Activated CD8-positive, alpha-beta memory T cell treated with anti-CD3 and anti-CD28 coated beads for 1 hour (primary cell): ENCODE measurements at places on chromosomes 16 and 17.

GRCh38 chr17:44786551-44787081, 27.8 kb downstream of the ADAM11 start:
- DNase-seq: no peak

- no peak for DNase-seq
These were observed 281.7 kb downstream of the GRIN2A start for GRCh38 chr16:9900576-9900975.

- DNase-seq: no peak
These were observed 17.5 kb downstream of the RAB11FIP3 start for GRCh38 chr16:442976-443375.

DNA sequence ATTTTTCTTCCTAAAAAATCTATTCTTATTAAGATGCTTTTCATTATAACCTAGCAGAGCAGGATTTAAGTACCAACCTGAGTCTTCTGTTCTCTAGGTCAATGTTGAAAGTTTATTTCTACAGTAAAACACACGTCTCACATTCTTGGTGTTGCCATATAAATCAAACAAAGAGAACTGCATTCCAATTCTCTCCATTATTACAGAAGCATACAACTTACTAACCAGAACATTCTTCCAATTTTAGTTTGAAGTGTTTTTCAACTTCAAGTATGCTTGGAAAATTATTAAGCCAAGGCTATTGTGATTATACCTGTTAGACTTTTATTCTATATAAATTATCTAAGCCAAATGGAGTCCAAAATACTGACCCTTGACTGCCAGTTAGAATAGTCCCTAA, 110.4 kb upstream of the PMFBP1 start:
- no peak for DNase-seq

- DNase-seq: no peak
These were observed 199.6 kb downstream of the SHISA9 start for GRCh38 chr16:13100970-13101369.

DNA sequence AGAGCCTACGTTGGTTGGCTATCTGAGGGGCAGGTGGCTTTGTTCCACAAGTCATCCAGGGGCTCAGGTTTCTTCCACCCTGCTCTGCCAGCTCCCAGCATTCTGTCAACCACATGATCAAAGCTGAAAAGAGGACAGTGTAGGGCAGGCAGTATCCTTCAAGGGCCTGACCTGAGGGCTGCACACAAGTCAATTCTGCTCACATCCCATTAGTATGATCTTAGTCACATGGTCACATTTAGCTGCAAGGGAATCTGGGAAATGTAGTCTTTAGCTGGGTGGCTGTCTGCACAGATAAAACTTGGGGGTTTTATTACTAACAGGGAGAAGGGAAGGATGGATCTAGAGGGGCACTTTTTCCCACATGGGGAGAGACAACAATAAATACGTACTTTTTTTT, 97.3 kb downstream of the SALL1 start:
- DNase-seq: no peak

GRCh38 chr17:79812353-79813258, 15.7 kb upstream of the CBX8 start:
- DNase-seq: no peak

- DNase-seq: no peak
These were observed 18.2 kb downstream of the CEP131 start for GRCh38 chr17:81204578-81204977.

DNA sequence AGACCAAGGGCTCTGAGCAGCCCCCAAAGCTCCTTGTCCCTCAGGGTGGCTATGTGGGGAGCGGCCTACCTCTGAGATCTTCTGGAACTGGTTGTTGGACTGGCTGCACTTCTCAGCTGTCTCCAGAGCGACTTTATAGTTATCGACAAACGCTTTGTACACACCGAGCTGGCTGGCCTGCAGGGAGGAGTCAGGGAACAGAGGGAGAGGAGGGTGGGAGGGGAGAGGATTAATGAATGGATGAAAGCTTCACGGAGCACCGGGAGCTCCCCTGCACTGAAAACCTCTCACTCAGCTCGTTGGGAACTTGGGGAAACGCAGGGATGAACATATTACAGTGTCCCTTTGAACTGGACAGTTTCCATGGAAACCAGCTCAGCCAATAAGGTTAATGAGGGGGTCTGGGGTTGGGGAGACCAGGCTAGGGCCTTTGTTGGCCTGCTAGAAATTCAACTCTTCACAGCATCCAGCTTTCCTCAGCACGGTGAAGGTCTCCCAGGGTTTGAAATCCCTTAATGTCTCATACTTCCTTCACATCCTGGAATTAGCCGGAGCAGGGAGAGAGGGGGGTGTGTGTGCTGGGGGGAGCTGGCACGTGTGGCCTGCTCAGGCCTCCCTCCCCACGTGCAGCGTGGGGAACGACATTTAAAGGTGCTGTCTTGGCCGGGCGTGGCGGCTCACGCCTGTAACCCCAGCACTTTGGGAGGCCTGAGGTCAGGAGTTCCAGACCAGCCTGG, 86.7 kb downstream of the TIMM22 start:
- no peak for DNase-seq

DNA sequence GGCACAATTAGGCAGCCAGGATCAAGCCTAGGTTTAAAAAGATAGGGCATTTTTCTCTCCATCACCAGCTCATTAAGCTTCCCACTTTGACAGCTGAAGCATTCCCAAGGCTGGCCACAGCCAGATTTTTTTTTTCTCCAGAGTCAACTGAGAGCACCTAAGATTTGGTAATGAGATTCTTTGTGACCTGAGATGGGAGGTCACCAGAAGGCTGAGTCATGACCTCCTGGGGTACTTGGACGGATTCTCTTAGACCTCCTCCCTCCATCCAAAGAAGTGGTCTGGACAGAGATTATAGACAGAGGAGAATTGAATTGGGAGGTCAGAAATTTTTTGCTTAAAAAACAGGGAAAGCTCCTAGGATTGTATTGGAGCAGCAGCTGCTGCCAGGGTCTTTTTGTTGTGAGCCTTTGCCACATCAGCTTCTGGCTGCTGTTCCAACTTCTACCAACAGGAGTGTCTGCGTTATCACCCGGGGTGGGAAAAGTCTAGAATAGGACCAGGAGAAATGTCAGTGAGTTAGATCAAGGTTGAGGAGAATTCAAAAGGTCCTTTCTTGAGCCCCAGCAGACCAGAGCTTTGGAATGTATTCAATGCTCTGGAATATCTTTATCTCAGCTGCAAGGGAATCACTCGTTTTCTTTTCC, 221.2 kb upstream of the N4BP1 start:
- DNase-seq: no peak

DNA sequence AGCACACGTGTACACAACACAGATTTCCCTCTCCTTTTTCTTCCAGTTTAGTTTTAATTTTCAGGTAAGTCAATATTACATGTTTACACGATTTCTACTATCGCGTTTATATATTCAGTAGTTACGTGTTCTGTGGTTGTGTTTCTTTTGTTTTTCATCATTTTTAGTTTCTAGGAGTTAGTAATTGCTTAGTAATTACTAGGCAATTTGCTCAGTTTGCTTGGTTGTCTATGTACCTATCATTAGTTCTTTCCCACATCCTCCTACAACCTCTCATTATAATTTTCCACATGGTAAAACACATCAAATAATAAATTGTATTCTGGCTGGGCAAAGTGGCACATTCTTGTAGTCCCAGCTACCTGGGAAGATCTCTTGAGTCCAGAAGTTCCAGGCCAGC, 24.6 kb upstream of the GUCY2D start:
- DNase-seq: no peak

GRCh38 chr16:1533443-1533951, at the start of gene TMEM204:
Gene TMEM204, plus strand, starts transcription at chr16:1533666. Its CDS starts 610 bp downstream, at chr16:1534276.
- no peak for DNase-seq

GRCh38 chr16:10390867-10391266, 5.0 kb downstream of the ATF7IP2 start:
- no peak for DNase-seq

GRCh38 chr17:7572338-7572587, 7.2 kb upstream of the CD68 start:
- no peak for DNase-seq

- DNase-seq: no peak
These were observed 32.6 kb downstream of the IGF2BP1 start for GRCh38 chr17:49029801-49030200.

GRCh38 chr16:54590836-54591235, 304.2 kb upstream of the IRX3 start:
- DNase-seq: no peak

DNA sequence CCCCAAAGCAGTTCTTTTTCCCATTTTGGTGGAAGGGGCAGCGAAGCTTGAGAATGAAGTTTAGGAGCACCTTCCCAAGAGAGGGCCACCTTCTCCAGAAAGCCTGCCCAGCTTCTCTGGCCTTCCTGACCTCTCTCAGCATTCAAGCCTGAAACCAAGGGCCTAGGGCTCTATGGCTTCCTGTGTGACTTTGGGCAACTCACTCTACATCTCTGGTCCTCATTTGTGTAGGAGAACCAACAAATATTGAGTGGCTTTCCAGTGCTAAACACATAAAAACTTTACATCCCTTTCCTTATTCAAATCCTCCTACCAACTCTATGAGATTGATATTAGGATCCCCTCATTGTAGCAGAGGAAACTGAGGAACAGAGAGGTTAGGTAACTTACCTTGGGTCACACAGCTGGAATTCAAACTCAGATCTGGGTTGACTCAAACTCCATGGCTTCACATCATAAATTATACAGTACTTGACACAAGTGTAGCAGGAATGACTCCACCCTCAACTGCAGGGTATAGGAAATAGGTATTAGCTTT, 32.0 kb upstream of the MYO18A start:
- no peak for DNase-seq

- no peak for DNase-seq
These were observed 25.5 kb downstream of the FOXK2 start for GRCh38 chr17:82545071-82545462.

DNA sequence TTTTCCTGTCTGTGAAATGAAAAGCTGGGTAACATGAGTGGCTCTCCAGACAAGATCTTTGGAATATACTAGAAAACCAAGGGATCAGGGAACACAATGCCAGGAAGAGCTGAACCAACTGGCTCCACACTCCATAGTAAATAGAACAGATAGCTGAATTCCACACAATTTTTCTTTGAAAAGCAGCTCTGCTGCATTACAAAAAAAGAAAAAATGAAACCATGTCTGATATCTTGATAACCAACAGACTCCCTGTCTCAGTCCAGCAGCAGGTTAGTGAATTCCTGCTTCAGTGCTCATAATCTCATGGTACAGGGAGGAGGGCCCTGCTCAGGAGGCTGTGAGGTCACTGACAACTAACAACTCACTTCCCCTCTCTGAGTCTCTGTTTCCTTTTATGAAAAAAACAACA, 97.1 kb downstream of the CDH11 start:
- no peak for DNase-seq

- no peak for DNase-seq
These were observed 1.5 kb downstream of the PDF start for GRCh38 chr16:69328854-69329316.

GRCh38 chr17:44604768-44605485, 47.6 kb downstream of the FZD2 start:
- DNase-seq: no peak

- DNase-seq: no peak
These were observed 18.5 kb upstream of the SP2 start for GRCh38 chr17:47877368-47878034.

- no peak for DNase-seq
These were observed 5.0 kb downstream of the NLRC5 start for GRCh38 chr16:56994311-56994710.

DNA sequence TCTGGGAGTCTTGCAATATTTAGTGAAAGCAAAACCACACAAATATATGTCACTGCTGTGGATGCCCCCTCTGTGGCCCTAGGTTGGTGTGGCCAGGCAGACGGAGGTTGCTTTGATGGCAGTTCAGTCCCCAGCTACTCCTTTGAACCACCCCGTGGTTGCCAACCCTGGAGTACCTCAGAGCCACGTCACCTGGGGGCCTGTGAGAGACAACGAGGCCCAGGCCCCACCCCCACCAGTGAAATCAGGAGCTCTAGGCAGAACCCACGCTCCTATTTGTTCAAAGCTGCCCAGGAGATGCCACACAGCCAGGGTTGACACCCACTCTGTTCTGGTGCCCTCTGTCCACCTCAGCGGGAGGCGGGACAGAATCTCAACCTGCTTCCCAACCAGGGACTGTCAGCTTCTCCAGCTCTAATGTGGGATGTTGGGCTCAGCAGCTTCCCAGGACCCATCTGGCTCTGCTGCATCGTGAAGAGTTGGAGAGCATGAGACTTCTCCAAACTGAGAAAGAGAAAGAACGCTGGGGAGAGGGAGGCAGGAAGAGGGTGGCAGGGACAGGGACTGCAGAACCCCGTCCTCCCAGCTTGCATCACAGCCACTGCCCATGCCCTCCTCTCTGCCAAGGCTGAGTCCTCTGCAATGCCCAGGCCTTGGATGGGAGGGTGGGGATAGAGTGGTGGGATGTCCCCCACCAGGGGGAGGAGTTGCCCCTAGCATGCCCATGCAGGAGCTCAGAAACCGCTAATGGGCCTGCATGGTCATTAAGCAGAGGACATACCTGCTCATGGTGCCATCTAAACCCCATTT, 81.8 kb downstream of the C16orf78 start:
- no peak for DNase-seq

DNA sequence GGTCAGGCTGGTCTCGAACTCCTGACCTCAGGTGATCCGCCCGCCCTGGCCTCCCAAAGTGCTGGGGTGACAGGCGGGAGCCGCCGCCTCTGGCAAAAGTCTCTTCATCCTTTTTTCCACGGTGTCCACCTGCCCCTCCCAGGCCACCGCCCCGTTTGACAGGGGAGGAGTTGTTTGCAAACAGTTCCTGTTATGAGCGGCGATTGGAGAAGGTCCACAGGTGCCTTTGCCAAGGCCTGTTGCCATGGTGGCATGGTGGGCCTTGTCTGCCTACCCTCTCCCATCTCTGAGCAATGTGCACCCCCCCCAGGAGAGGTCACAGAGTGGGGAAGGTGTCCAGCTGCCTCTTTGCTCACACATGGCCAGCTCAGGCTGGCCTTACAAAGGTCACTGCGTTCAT, 16.0 kb upstream of the RAP1GAP2 start:
- DNase-seq: no peak

GRCh38 chr16:53080345-53081031, 25.7 kb downstream of the CHD9 start:
- no peak for DNase-seq

GRCh38 chr16:87838643-87839541, 30.4 kb downstream of the SLC7A5 start:
- no peak for DNase-seq

DNA sequence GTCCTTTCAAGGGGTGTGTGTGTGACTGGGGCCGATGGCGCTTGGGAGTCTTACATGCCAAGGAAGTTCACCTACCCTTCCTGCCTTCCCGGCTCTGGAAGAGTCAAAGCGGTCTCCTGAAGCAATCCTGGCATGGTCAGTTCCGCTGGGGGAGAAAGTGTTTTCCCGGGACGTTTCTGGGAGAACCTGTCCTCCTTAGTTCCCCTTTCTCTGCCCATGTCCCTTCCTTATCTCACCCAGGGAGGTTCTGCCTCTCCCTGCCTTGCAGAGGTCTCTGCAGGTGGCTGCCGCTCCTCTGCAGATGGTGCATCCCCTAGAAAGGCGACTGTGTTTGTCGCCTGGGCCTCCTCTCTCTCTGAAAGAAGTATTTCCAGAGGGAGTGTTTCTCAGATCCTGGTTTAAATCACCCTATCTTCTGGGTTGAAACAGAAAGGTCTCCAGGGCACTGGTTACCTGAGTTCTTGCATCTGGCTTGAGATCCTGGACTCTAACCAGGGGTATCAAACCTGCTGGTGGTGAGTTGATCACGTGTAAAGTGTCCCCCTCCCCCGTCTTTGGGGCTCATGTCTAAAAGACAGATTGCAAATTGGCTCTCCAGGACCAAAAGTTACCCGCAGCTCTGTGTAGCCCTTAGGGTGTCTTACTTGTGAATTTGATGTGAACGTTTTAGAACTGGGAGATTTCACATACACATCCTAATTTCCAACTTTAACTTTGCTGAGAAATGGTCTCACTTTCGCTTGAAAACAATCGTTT, 1.9 kb downstream of the PRKCB start:
- DNase-seq: no peak
